Lung microvascular endothelial cell (primary cell): ENCODE measurements at places on chromosomes 2 and 18. TPM values are rescaled to one million over a fixed set of nuclear protein-coding genes. Genes with fewer than 3 reads are reported as not detected.

The DSC1 gene
- under 0.01 TPM in 1 of 2 replicates, not detected in the other for total RNA-seq

The GPAT2 gene
- total RNA-seq, result 4.6 TPM in 1 of 2 replicates, not detected in the other

The PLCL1 gene
- 0.20 and 1.7 TPM in 2 replicates for total RNA-seq

The CYS1 gene
- under 0.01 TPM in 1 of 2 replicates, not detected in the other for total RNA-seq

The CMPK2 gene
- 0.20 and 0.65 TPM in 2 replicates for total RNA-seq

The OSR1 gene
- 0.65 and 1.6 TPM in 2 replicates for total RNA-seq

The KYNU gene
- total RNA-seq, result 0.22 TPM in 1 of 2 replicates, not detected in the other

The TLK1 gene
- total RNA-seq, result 12.0 and 15.9 TPM in 2 replicates

The TTR gene
- total RNA-seq, result not detected in 2 replicates

The TNFRSF11A gene
- 18.7 and 31.7 TPM in 2 replicates for total RNA-seq

The CFC1 gene
- total RNA-seq, result not detected in 2 replicates

The PROKR1 gene
- total RNA-seq, result not detected in 2 replicates

The TSPYL6 gene
- not detected in 2 replicates for total RNA-seq

The DPP4 gene
- total RNA-seq, result 49.5 and 79.6 TPM in 2 replicates

The CHAC2 gene
- total RNA-seq, result 5.0 and 8.9 TPM in 2 replicates

The LIPG gene
- total RNA-seq, result 0.40 and 6.1 TPM in 2 replicates

The ZNF236 gene
- total RNA-seq, result 3.9 and 6.5 TPM in 2 replicates

The UCN gene
- 0.40 and 0.44 TPM in 2 replicates for total RNA-seq

The CCDC121 gene
- total RNA-seq, result 1.1 and 2.6 TPM in 2 replicates

The SPP2 gene
- total RNA-seq, result not detected in 2 replicates

The MYO5B gene
- total RNA-seq, result under 0.01 and 0.87 TPM in 2 replicates

The TOGARAM2 gene
- total RNA-seq, result under 0.01 TPM in 2 replicates

The IL1R2 gene
- 0.20 and 0.22 TPM in 2 replicates for total RNA-seq

The XIRP2 gene
- total RNA-seq, result not detected in 2 replicates

The NAT8 gene
- total RNA-seq, result not detected in 2 replicates

The LINC00305 gene
- total RNA-seq, result 0.20 and 0.87 TPM in 2 replicates

The AKAIN1 gene
- total RNA-seq, result not detected in 2 replicates

The ADRA2B gene
- total RNA-seq, result 0.22 TPM in 1 of 2 replicates, not detected in the other

The GNLY gene
- not detected in 2 replicates for total RNA-seq

The GKN1 gene
- not detected in 2 replicates for total RNA-seq

The SNED1 gene
- 8.3 and 17.9 TPM in 2 replicates for total RNA-seq

The ZEB2 gene
- total RNA-seq, result 0.60 and 1.3 TPM in 2 replicates

The RTKN gene
- total RNA-seq, result 11.8 and 28.4 TPM in 2 replicates

The DTNB gene
- 3.7 and 4.2 TPM in 2 replicates for total RNA-seq

The AGXT gene
- total RNA-seq, result not detected in 2 replicates

The PAIP2B gene
- 0.65 and 1.8 TPM in 2 replicates for total RNA-seq

The KCNG2 gene
- 0.44 and 1.4 TPM in 2 replicates for total RNA-seq

The NMUR1 gene
- total RNA-seq, result not detected in 2 replicates

The GREB1 gene
- total RNA-seq, result under 0.01 and 0.20 TPM in 2 replicates

The LPIN2 gene
- total RNA-seq, result 18.1 and 34.3 TPM in 2 replicates

The SLC8A1 gene
- under 0.01 and 0.44 TPM in 2 replicates for total RNA-seq

The ANKRD62 gene
- not detected in 2 replicates for total RNA-seq

The CHRNA1 gene
- total RNA-seq, result 0.40 and 1.1 TPM in 2 replicates

The BCS1L gene
- 19.2 and 24.4 TPM in 2 replicates for total RNA-seq

The MFSD6 gene
- total RNA-seq, result 3.0 and 5.2 TPM in 2 replicates

The CDCA7 gene
- 1.8 and 3.9 TPM in 2 replicates for total RNA-seq

The TBR1 gene
- total RNA-seq, result under 0.01 TPM in 1 of 2 replicates, not detected in the other

The VWC2L gene
- total RNA-seq, result not detected in 2 replicates

The ITPRIPL1 gene
- 2.0 and 3.6 TPM in 2 replicates for total RNA-seq

The IL37 gene
- not detected in 2 replicates for total RNA-seq
